ENCODE measurements at places on chromosomes 2 and 18.
A peak's percentile ranks its signal among the peaks of the same experiment; 100 is the strongest.

- DNase-seq, result no peak
Measured at GRCh38 chr2:73979021-73979420, 5.7 kb upstream of the TET3 start.

GRCh38 chr2:45115181-45115580 lies 105.9 kb upstream of the SIX2 start:
- no peak for DNase-seq

- DNase-seq, result no peak
Measured at GRCh38 chr2:5319493-5319892, 372.7 kb upstream of the SOX11 start.

DNA sequence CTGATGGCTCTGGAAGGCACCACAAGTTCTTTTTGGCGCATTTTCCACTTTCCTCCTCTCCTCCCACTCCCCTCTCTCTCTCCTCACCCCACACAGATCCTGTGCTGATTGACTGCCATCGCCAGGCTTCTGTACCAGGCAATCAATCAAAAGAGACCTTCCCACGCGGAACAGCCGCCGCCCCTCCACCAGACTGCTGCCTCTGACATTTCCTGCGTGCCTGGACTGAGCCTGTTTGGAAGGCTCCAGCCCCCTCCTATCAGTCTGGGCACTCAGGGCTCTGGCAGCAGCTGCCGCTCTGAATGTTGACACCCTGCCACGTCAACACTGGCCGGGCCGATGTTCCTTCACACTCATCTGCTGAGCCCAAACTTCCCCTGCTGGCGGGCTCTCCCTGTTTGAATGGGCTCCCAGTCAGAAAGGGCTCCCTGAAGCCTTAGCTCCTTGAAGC lies 467.7 kb downstream of the EPHA4 start:
- peak; percentile 80 for DNase-seq

- no peak for DNase-seq
Measured at GRCh38 chr18:13223311-13224143, 5.0 kb downstream of the LDLRAD4 start.

DNA sequence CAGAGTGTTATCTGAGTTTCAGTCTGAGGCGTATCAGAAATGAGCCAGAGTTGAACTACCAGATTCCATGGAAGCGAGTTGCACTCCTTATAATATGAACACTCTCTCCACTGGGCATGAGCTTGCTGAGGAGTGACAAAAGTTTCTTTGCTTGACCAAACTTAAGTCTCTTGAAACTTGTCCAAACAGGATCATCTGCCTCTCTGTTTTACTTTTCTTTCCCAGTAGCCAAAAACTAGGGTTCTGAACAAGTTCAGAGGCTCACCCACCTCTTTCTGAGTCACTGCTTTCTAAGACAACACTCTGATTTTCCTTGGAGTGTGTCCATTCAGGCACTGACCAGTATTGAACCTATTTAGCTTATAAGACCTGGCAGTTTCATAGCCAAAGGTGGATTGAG lies 233.2 kb upstream of the TCF4 start:
- DNase-seq, result no peak

All from coronary artery (tissue), 2 donors.